Mesothelial cell of epicardium (in vitro differentiated cells): ENCODE measurements at places on chromosomes 6 and 20. TPM values are rescaled to one million over a fixed set of nuclear protein-coding genes. Genes with fewer than 3 reads are reported as not detected.

DNA sequence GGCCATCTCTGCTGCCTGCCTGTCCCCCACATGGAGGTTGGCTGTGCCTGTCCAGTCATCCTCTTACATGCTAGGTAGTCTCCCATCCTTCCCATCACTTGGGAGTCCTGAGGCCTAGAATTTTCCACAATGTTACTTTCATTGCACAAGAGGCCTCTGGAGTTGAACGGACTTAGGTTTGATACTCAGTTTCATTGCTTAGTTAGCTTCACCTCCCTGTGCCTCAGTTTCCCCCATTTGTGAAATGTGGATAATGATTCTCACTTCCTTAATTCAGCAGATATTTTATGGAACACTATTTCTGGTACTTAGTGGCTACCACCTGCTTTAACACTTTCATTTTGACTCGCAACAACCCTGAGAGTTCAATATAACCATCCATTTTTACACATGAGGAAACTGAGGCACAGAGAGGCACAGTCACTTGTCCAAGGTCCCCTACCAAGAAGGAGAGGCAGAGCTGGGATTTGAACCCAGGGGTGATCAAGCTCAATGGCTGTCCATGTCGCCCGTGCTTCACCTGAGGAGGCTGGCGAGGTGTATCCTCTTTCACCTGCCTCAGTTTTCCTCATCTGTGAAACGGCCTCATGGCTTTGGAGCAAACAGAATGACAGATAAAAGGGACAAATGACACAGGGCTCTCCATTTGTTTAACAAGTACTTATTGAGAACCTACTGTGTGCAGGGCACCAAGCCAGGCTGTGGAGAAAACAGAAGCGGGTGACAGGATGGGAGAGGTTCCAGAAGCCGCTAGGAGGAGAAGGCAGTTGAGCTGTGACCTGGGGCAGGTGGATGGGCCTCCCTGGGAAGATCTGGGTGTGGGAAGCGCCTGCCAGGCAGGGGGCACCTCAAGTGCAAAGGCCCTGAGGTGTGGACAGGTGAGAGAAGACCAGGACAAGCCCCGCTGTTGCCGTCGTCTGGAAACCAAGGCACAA is 154.3 kb upstream of the PTPN1 start:
- no peak for DNase-seq

GRCh38 chr6:82057846-82058554 is 189.5 kb downstream of the IBTK start:
- no peak for DNase-seq

DNA sequence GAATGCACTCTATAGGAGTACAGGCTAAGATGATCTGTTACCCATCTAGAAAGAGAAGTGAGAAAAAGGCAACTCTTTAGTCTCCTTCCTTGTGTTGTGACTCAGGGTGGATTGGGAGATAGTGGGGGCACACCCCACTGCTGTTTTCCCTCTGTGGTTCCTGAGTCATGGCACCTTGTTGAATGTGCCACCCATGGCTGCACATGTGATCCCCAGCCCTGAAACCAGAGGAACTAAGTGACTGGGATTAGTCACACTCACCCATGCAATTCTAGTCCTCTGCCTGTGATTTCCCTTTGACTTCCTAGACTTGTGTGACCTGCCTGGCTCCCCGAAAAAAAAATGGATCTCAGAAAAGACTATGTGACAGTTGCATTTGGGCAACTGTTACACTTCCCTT is 48.6 kb upstream of the HTR1B start:
- DNase-seq: no peak

DNA sequence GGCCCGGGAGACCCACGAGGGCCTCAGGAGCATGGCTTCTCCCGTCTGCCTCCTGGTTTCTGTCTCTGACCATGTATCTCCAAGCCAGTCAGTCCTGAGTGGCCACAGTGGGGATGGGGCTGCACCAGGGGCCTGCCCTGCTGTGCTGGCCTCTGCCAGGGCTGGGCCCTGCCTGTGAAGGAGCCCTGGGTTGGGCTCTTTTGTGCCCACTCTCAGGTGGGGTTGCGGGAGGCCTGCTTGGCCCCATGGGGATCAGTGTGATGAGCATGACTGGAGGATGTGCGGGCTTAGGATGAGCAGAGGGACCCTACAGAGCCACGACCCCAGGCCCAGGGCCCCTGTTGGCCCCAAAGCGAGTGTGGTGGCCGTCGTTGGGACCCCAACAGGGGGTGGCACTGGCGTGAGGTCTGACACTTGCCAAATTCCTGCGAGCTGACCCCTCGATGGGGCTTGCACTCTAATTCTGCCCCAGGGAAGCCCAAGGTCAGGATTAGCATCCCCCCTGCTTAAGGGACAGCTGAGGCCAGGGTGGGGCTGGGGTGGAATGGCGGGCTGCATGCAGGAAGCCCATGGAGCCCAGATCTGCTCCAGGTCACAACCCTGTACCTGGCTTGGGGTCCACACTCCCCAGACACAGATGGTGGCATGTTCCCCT is 90.0 kb upstream of the BHLHE23 start:
- no peak for DNase-seq

- DNase-seq: peak; percentile 86
Observed at GRCh38 chr6:108559097-108559883, 1.4 kb upstream of the FOXO3 start.

GRCh38 chr6:34602318-34603111 is 46.4 kb upstream of the SPDEF start:
- no peak for DNase-seq

DNA sequence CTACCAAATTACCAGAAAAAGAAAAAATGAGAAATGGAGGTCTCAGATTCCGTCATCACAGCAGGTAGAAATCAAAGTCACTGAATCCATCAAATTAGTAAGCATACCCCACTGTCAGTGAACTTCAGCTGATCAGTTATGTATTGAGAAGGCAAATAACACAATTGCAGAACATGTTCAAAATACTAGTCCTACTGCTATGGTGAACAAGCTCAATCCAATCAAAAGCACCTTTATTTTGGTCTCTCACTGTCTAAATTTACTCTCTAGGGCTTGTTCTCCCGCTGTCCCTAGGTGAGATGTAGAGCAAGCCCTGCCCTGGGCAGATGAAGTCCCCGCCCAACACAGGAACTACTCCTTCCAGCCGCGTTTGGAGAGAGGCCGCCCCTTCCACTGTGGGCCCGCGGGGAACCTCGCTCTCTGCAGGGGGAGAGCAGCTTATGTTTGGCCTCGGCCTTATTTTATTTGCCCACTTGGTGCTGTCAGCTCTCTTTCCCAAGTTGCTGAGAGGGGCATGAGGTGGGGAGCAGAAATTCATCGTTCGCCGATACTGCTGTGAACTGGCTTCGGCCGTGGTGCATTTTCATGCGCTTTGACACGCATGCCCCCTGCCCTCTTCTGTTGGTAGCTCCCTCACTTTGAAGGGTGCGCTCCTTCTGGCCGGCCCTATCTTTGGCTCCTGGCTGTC is 14.3 kb upstream of the MAP1LC3A start:
- DNase-seq: no peak

- no peak for DNase-seq
Observed at GRCh38 chr20:55580475-55580874, 424.8 kb downstream of the CBLN4 start.

DNA sequence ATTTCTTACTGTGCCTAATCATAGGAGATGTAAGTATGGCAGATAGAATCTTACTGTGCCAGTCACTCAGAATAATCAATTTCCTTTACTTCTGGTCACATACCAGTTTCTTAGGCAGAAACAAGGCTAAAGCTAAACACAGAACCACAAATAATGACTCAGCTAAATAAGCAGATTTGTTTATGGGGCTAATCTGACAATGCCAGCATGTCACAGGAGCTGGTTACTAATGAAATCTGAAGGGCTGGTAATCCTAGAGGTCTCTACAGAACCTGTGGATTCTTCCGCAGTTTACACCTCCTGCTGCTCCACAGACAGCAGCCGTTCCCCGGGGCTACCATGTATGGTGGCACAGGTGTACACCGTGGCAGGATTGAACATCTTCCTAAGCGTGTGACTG is 80.8 kb downstream of the LYRM4 start:
- no peak for DNase-seq

DNA sequence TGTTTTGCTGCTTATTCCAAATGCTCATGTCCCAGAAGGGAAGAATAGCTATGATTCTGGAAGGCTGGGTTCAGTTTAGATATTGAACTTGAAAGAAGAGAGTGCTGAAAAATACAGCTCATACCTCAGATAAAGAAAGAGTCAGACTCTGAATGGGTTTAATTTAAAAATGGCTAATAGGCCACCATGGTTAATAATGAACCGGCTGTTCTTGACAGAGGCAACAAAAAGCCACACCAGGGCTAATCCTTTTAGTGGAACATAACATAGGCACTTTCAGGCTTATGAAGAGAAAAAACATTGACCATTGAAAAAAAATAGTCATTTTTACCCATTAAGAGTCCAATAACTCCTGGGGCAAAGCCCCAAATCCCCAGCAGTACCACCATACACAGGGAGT is 59.4 kb downstream of the TNFRSF21 start:
- DNase-seq: no peak

DNA sequence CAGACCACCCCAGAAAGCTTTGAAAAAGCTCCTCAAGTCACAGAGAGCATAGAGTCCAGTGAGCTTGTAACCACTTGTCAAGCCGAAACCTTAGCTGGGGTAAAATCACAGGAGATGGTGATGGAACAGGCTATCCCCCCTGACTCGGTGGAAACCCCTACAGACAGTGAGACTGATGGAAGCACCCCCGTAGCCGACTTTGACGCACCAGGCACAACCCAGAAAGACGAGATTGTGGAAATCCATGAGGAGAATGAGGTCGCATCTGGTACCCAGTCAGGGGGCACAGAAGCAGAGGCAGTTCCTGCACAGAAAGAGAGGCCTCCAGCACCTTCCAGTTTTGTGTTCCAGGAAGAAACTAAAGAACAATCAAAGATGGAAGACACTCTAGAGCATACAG is 39.6 kb downstream of the ZBTB2 start:
- no peak for DNase-seq

- DNase-seq: no peak
Observed at GRCh38 chr6:166153966-166154365, 13.7 kb downstream of the TBXT start.

DNA sequence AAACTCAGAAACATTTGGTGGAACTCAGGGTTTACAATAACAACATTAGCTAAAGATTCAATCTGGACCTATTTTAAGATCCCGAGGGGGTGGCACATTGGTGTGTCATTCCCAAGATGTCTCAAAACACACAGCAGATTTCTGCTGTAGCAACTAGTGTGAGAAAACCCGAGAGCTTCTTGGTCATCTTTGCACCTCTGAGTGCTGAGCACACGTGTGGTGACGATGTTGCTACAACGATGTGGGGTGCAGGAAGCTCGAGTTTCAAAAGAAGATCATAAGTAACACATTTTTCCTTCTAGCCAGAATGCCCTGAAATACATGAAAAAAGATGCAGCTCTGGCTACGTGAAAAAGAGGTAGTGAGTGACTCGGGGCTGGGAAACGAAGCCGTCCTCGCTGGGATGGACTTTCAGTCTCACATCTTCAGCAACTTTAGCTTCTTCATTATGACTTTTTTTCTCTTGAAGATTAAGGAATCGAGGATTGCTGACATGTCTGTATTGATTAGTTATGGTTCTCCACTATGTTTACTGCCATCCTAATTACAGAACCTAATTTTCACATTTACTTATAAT is 1.5 kb downstream of the RAMACL start:
- no peak for DNase-seq

DNA sequence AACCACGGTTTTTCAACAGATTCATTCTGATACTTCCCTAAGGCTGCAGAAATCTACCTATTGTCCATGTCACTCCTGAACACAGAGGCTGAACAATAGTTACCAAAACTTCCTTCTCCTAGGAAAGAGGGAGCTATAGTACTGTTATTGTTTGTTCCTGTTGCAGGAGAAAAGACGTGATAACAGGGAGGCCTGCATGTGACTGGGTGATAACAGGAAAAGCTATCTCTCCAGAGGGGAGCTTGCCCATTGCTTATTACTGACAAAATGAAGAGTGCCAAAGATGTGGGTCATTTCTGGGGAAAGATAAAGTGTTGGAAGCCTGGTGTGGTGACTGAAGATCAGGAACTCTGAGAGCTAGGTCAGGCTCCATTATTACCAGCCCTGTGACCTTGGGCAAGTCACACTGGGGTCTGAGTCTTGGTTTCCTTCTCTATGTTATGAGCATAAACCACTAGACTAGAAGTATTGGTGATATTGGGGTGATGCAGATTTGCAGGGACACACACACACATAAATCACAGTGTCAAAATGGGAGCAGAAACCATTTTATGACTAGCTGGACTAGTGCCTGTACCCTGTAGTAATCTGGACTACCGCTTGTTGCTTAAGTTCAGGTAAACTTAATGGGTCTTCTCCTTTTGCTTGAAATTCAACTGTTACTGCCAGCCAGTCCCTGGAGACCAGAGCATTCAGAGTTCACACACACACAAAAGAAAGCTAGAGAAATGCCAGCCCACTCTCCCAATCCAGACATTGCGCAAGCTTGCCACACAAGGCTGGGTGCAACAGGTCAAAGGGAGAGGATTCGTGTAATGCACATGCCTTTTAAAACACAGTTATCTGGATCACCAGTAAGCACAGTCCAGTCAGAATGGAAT is 136.0 kb upstream of the CNR1 start:
- no peak for DNase-seq

GRCh38 chr6:109240370-109241084 is 141.7 kb downstream of the CD164 start:
- DNase-seq: no peak

DNA sequence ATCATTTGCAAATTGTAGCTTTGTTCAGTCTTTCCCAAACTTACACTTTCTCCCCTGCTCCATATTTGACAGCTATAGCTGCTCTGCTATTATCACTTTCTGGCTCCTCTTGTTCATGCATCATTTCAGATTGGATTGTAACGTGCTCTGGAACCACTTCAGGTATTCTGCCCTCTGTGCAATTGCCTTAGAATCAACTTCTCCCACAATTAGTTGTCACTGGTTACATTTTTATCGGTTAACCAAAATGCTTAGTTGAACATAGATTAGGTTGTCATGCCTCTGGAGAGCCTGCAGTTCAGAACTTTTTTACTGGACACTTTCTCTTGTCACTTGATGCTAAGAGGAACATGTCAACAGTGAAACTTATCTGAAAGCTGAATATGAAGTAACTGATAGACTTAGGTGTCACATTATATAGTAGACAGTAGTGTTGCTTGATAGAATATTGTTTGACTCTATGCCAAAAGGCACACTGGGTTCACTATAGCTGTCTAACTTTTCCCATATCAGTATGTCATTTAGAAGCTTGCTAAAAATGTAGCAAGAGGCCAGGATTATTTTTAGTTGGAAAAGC is 127.7 kb upstream of the PTPRK start:
- DNase-seq: no peak

ABT1 gene
- total RNA-seq: 21.8 to 22.6 TPM (median 21.9 TPM) in 3 replicates

PGC gene
- total RNA-seq: not detected in 3 replicates

SLC52A3 gene
- 0.25 to 0.36 TPM (median 0.29 TPM) in 3 replicates for total RNA-seq

SLC35D3 gene
- 0.09 to 0.13 TPM in 2 of 3 replicates, not detected in the other for total RNA-seq

GSTA2 gene
- not detected in 3 replicates for total RNA-seq
